Endothelial cell of umbilical vein (primary cell): ENCODE measurements at places on chromosomes 7 and 10.

DNA sequence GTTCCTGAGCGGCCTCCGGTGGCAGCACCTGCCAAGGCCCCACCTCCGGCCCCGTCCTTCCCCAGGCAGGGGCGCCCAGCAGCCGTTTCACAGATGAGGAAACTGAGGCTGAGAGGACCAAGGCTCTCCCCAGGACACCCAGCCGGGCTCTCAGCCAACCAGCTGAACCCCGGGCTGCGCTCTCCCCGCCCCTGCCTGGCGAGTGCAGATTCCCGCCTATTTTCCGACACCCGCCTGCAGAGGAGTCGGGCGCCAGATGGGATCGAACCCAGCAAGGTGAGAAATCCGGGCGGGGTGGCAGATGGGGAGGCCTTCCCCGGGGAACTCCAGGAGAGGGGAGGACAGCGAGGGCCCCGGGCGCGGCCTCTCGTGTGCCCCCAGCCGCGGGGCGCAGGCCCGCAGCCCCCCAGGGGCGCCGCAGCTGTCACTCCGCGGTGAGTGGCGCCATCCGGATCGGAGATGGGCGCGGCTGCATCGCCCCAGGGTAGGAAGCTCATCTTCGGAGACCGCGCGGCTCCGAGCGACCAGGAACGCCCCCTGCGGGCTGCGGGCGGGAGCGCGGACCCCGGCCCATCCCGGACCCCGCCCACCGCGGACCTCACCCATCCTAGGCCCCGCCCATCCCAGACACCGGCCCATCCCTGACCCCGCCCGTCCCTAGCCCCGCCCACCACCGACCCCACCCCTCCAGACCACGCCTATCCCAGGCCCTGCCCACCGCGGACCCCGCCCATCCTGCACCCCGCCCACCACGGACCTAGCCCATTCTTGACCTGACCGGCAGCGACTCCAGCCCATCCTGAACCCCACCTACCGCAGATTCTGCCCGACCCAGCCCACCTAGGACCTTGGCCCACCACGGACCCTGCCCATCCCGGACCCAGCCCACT, 90.3 kb downstream of the MICALL2 start:
- DNase-seq, result peak; percentile 4
- H3K4me1 ChIP-seq, result no peaks in the 10 kb centered on the region
- no peak overlapping the region for H3K4me3 ChIP-seq
- H3K27me3 ChIP-seq, result peaks cover 9% of the 10 kb centered on the region

DNA sequence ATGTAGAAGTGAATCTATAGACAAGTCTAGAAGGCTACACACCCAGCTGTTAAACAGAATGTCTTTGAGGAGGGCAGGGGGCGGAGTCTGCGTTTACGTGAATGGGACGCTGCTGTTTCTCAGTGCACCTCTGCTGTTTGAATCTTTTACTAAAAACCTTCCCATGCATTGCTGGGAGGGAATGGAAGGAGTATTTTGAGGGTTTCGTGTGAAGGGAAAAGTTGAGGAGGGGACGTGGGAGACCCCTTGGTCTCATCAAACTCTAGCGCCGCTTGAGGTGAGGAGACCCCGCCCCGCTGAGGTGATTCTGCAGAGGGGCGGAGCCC, 492 bp upstream of the VCL start:
- peaks cover 27% of the 10 kb centered on the region for H3K4me1 ChIP-seq
- peak overlapping the region; percentile 42 for H3K4me3 ChIP-seq
- H3K27ac ChIP-seq, result peak overlapping the region; percentile 32
- H3K36me3 ChIP-seq, result no peaks in the 10 kb centered on the region

- no peak overlapping the region for H3K27ac ChIP-seq
- no peaks in the 10 kb centered on the region for H3K4me1 ChIP-seq
- H3K4me3 ChIP-seq, result no peak overlapping the region
- no peak for DNase-seq
These were observed 36.9 kb upstream of the CDHR3 start for GRCh38 chr7:105926131-105926530.

DNA sequence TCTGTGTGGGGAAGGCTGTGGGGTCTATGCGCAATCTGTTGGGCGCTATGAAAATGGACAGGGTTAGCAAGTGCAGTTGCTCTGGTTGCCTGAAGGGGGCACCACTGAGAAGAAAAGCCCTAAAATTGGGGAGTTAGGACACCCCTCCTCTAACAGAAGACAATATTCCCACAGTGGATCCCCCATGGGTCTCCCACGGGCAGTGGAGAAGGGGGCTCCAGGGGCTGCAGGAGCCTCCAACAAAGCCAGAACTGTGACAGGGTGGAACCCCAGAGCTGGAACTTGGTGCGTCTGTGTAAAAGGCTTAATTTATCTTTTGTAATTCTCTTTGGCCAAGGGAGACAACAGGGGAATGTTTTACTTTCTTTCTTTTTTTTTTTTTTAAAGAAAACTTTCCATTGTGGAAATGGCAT, 12.5 kb upstream of the COL13A1 start:
- H3K27ac ChIP-seq, result no peak overlapping the region
- H3K36me3 ChIP-seq, result no peaks in the 10 kb centered on the region
- H3K27me3 ChIP-seq, result peaks cover 16% of the 10 kb centered on the region
- DNase-seq, result peak; percentile 8

- DNase-seq, result no peak
- no peak overlapping the region for H3K4me3 ChIP-seq
- no peak overlapping the region for H3K27ac ChIP-seq
These were observed 35.3 kb upstream of the AGR2 start for GRCh38 chr7:16840094-16840493.

DNA sequence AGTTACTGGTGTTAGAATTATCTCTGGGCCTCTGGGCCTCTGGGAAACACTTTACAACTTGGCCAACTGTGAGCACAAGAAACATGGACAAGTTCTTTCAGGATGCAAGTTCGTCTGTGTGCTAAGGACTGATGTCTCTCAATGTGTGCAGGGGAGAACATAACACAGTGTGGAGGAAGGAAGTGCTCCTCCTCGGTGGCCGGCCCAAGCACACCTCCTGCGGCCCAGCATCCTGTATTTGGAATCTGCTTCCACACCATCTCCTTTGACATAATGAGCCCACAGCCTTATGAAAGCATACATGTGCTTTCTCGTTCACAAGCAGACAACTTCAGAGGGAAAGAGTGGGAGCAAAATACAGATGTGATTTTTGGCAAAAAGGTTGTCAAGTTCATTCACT, 59.0 kb downstream of the MTPN start:
- DNase-seq, result no peak
- H3K36me3 ChIP-seq, result no peaks in the 10 kb centered on the region
- no peak overlapping the region for H3K27ac ChIP-seq
- H3K27me3 ChIP-seq, result no peaks in the 10 kb centered on the region

GRCh38 chr10:33155720-33156638, 178.5 kb downstream of the NRP1 start:
- peaks cover 4% of the 10 kb centered on the region for H3K27me3 ChIP-seq
- no peak for DNase-seq
- no peak overlapping the region for H3K27ac ChIP-seq

DNA sequence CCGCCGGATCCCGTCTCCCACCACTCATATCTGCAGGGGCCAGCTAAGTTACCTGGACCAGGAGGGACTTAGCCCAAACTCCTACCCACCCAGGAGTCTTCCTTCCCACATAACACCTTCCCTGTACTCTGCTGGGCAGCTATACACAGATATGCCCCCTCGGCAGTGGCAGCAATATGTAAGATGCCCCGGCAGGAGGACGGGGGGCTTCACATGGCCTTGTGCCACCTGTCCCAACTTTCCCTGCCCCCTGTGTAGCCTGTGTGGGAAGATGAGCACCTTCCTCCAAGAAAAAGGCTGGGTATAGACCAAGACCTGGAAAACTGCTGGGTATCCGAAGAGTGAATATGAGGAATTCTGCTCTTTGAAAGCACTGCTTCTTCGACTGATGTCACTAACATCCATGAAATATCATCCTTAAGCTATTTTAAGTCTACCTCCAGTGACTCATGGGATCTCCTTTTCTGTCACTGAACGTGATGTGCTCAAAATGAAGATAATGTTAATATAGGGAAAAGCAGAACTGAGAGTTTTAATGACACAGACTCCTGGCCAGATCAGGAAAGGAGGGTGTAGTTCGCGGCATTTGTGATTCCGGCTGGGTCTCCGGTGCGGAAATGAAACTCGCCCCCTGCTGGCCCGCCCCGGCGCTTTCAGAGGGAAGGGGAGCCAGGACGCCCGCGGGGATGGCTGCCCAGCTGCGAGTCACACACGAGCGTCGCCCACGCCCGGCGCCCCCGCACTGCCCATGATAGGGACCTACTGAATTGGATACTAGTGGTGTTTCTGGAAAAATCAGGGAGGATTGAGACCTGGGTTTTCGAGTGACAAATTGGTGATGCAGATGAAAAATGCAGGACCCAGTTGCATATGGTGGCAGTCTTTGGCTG, 256.9 kb upstream of the NFE2L3 start:
- no peaks in the 10 kb centered on the region for H3K36me3 ChIP-seq
- peaks cover 11% of the 10 kb centered on the region for H3K27me3 ChIP-seq
- H3K4me3 ChIP-seq, result no peak overlapping the region
- H3K27ac ChIP-seq, result no peak overlapping the region
- peaks cover 16% of the 10 kb centered on the region for H3K4me1 ChIP-seq
- DNase-seq, result peak; percentile 32

DNA sequence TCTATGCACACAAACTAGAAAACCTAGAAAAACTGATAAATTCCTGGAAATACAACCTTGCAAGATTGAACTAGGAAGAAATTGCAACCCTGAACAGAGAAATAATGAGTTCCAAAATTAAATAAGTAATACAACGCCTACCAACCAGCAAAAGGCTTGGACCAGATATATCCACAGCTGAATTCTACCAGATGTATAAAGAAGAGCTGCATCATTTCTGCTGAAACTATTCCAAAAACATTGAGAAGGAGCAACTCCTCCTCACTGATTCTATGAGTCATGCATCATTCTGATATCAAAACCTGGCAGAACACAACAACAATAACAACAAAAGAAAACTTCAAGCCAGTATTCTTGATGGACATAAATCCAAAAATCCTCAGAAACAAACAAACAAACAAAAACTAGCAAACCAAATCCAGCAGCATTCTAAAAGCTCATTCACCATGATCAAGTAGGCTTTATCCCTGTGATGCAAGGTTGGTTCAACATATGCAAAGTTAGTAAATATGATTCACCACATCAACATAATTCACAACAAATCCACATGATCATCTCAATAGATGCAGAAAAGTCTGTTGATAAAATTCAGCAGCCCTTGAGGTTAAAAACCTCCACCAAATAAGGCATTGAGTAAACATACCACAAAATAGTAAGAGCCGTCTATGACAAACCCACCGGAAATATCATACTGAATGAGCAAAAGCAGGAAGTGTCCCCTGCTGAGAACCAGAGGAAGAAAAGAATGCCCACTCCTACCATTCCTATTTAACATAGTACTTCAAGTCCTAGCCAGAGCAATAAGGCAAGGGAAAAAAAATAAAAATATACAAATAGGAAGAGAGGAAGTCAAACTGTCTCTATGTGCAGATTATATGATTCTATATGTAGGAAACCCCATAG, 98.2 kb downstream of the PCDH15 start:
- no peaks in the 10 kb centered on the region for H3K4me1 ChIP-seq
- H3K27me3 ChIP-seq, result no peaks in the 10 kb centered on the region
- H3K36me3 ChIP-seq, result no peaks in the 10 kb centered on the region
- no peak overlapping the region for H3K4me3 ChIP-seq

DNA sequence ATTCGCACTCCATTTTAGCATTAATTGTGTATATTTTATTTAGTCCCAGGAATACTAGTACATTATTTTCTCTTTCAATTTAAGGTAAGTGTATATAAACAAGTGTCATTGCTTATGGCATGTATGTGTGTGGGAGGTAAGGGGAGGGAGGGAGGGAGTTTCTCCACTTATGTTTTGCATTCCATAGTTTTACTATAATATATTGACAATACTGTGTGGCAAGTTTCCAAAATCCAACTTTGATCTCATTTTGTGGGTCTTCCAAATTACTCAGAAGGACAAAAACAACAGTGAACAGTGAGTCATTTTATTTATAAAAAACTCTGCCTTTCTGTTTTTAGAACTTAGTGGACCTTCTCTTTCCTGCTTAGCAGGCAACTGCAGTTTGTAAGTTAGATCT, 102.3 kb upstream of the SEMA3E start:
- H3K4me3 ChIP-seq, result no peak overlapping the region
- no peaks in the 10 kb centered on the region for H3K27me3 ChIP-seq
- DNase-seq, result no peak
- H3K4me1 ChIP-seq, result no peaks in the 10 kb centered on the region
- H3K27ac ChIP-seq, result no peak overlapping the region
- H3K36me3 ChIP-seq, result no peaks in the 10 kb centered on the region

DNA sequence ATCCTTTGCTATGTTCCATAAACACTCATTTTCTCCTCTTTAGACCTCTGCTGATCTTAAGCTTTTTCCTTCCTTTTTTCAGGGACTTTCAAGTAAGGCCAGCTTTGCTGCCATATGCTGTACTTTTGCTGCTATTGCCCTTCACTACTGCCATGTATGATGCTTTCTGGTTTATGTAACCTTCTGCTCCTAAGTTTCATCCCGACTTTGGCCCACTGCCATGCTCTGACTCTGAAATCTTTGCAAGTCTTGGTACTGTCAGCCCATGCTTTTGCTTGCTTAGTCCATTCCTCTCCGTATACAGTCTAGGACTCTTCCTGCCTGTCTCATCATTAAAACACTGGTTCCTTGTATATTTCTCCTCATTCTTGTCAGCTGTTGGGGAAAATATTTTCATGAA, 152.4 kb downstream of the RNF133 start:
- H3K4me1 ChIP-seq, result no peaks in the 10 kb centered on the region
- no peaks in the 10 kb centered on the region for H3K27me3 ChIP-seq
- H3K27ac ChIP-seq, result no peak overlapping the region
- DNase-seq, result no peak

GRCh38 chr7:157668221-157668883, 331.5 kb downstream of the DNAJB6 start:
- no peak for DNase-seq
- H3K27me3 ChIP-seq, result no peaks in the 10 kb centered on the region
- no peaks in the 10 kb centered on the region for H3K4me1 ChIP-seq
- no peak overlapping the region for H3K27ac ChIP-seq
- no peaks in the 10 kb centered on the region for H3K36me3 ChIP-seq

GRCh38 chr10:5933909-5934546, 43.3 kb downstream of the IL15RA start:
- no peak overlapping the region for H3K27ac ChIP-seq
- no peak overlapping the region for H3K4me3 ChIP-seq
- H3K4me1 ChIP-seq, result no peaks in the 10 kb centered on the region
- peaks cover 12% of the 10 kb centered on the region for H3K36me3 ChIP-seq
- no peak for DNase-seq

GRCh38 chr7:156100086-156100485, 287.8 kb upstream of the SHH start:
- H3K4me3 ChIP-seq, result no peak overlapping the region
- H3K27ac ChIP-seq, result no peak overlapping the region
- no peaks in the 10 kb centered on the region for H3K27me3 ChIP-seq
- no peak for DNase-seq
